Cortex of kidney (tissue), 1 donor: ENCODE measurements at places on chromosomes 7 and 10.

- DNase-seq: no peak
Observed at GRCh38 chr10:5882961-5883360, 6.7 kb downstream of the ANKRD16 start.

DNA sequence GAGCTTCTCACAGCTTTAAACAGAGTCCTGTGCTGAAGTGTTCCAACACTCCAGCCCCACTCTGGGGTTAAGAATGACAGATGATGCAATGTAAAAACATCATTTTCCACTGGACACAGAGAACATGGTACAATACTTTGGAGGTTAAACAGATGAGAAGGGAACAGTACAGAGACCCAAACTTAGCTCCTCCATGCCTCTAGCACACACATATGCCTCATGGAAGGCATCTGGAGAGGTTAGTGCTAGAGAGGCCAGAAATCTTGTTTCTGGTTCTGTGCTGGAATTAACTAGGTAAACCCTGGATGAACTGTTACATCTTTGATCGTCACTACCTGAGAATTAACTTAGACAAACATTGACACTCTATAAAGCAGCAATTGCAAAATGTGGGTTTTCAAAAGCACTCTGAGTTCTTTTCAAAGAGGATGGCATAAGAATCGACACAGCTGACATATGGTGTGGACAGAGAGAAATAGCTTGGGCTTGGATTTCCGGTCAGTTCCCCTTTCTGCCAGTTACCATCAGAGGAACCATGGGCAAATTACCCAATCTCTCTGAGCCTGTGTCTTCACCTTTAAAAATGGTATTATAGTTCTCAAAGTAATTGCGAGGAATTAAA is 81.9 kb downstream of the KCNMA1 start:
- DNase-seq: no peak

DNA sequence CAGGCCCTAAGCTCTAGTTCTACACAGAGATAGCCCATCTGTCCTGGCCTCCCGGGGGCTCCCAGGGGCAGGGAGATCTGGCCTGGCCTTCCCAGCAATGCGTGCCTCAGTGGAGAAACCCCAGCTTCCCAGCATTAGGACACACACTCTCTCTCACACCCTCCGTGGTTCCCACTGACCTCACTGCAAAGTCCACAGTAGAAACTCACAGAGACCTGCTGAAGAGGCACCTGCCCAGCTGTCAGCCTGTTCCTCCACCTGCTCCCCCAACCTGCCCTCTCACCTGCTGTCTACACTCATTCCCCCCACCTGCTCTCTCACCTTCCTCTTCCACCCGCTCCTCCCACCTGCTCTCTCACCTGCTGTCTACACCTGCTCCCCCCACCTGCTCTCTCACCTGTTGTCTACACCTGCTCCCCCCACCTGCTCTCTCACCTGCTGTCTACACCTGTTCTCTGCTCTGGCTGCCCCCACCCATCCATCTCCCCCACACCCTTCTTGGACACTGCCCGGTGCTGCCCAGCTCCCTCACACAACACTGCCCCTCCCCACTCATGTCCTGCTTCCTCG is 21.1 kb upstream of the PFKP start:
- no peak for DNase-seq

- no peak for DNase-seq
Observed at GRCh38 chr10:12502526-12503274, 153.4 kb downstream of the CAMK1D start.

DNA sequence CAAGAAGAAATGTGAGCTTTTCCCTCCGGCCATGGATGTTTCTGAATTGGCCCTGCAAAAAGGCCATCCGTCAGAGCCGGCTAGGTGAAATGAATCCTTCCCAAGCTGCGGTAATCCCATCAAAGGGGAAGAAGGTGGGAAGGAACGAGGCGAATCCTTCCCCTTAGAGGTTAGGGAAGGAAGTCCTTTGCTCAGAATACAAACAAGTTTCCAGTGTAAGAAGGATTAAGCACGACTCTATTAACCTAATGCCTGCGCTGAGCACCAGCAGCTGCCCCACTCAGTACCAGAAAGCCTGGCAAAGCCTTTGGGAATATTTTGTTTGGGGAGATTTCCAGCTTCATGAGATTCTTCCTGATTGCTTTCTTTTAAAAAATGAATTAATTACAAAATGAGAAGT is 42.8 kb downstream of the CLRN3 start:
- DNase-seq: no peak

DNA sequence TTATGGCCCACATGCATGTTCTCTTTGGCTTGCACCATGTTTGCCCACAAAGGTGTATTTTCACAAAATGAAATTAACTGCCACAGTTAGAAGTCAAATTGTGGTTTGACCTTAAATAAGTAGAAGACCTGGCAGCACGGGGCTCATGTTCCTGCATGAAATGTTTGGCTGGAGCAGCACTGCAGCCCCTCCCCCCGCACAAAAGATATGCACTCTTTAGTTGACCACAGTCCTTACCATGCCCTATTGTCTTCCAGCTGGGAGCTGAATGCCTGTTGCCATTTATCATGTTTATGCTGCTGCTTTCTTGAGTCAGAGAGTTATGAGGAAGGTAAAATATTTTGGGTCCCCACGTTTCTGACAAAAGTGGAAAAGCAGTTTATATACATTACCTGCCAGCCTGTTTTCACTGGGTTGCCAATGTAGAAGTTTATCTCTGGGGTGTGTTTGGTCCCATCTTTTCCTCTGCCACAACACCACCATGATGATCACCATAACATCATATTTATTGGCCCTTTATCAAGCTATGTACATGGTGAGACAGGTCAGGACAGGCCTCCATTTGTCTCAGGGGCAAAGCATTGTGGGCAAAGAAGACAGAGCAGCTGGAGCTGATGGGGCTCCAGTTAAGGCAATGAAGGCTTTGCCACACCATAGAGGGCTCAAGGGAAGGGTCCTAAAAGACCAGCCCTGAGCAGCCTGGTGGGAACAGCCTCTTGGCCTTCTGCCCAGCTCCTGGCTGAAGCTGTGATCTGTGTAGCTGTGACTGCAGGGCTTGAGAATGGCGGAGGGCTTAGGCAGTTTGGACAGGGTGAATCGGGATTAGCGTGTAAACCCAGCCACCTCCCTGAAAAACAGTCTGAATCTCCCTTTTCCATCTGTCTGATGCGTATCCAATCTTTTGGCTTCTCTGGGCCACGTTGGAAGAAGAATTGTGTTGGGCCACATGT is 5.4 kb downstream of the PRF1 start:
- DNase-seq: no peak

DNA sequence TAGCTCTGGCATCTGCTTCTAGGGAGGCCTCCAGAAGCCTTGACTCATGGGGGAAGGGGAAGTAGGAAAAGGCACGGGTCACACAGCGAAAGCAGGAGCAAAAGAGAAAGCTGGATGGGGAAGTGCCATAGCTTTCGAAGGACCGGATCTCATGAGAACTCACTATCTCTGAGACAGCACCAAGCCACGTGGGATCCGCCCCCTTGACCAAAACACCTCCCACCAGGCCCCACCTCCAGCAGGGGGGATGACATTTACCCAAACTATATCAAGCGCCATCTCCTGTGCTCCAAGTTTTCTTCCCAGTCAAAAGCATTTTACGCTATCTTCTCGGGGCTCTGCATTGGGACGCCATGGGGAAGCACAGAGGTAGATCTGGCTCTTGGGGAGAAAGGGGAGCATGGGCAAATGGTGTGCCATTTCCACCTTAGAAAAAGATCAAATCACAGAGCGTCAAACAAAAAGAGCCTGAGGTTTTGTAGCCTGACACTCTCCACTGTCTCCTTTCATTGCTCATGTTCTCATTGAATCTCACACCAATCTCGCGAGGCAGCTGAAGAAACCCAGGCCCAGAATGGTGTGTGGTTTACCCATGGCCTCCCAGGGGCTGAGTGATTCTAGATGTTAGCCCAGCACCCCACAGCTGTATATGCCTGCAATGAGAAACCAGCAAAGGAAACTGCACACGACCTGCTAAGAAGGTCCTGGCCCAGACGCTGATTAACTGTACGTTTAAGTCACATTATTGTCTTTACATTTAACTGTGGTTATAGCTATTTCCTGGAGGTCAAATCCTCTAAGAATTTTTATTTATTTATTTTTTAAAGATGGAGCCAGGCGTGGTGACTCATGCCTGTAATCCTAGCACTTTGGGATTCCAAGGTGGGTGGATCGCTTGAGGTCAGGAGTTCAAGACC is 8.1 kb upstream of the OLAH start:
- DNase-seq: no peak

DNA sequence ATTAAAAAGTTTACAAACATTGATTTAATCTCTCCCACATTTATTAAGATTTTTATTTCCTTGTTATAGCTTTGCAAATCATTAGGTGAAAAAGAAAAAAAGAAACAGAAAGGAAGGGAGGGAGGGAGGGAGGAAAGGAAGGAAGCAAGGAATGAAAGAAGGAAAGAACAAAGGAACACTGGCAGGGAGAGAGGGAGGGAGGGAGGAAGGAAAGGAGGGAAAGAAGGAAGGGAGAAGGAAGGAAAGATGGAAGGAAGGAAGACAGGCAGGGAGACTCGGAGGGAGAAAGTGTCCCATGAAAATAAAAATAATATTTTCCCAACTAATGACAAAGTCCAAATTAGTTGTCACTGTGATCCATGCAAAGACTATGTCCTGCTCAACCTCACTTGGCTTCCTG is 6.3 kb upstream of the ITGA8 start:
- DNase-seq: no peak

DNA sequence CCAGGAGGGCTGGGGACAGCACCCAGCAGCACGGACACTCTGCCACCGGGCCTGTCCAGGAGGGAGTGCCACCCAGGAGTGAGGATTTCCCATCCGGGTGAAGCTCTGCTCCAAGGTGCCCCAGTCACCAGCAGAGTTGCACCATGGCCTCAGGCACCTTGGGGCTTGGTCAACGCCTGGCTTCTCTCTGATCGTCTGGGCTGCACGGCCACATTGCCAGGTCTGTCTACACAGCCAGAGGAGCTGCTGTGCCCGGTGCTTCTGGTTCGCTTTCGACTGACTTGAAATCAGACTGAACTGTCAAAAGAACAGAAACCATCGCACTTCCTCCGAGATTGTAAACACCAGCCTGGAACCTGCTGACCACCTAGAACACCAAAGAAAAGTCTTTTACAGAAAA is 12.0 kb downstream of the SHH start:
- no peak for DNase-seq

GRCh38 chr7:132255898-132256297 is 320.4 kb downstream of the PLXNA4 start:
- DNase-seq: no peak

GRCh38 chr7:25907214-25907613 is 244.8 kb upstream of the NFE2L3 start:
- DNase-seq: no peak

GRCh38 chr7:84207025-84207424 is 12.4 kb upstream of the SEMA3A start:
- no peak for DNase-seq

GRCh38 chr10:81914736-81915503 is 39.9 kb downstream of the NRG3 start:
- DNase-seq: no peak
